ENCODE measurements at places on chromosomes 3 and 15.

- DNase-seq: no peak
Observed at GRCh38 chr15:95883064-95883463, 447.4 kb upstream of the NR2F2 start.

- no peak for DNase-seq
Observed at GRCh38 chr3:60036803-60037202, 987.0 kb upstream of the CFAP20DC start.

DNA sequence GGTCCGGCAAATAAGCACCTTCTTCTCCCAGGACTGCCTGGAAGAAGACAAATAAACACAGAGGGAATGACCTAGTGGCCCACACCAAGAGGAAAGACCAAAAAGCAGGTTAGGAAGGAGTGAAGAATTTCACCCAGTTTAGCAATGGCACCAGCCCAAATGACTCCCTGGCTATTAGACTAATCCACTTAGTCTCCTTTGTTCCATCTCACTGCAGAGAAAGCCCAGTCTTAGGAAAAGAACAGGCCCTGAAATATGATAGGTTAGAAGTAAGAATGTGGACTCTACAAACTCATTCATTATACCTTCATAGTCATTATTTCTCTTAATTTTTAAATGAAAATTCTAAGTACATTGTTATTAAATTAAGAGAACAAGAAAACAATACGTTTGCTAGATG is 23.2 kb downstream of the SERPINI2 start:
- DNase-seq: no peak

DNA sequence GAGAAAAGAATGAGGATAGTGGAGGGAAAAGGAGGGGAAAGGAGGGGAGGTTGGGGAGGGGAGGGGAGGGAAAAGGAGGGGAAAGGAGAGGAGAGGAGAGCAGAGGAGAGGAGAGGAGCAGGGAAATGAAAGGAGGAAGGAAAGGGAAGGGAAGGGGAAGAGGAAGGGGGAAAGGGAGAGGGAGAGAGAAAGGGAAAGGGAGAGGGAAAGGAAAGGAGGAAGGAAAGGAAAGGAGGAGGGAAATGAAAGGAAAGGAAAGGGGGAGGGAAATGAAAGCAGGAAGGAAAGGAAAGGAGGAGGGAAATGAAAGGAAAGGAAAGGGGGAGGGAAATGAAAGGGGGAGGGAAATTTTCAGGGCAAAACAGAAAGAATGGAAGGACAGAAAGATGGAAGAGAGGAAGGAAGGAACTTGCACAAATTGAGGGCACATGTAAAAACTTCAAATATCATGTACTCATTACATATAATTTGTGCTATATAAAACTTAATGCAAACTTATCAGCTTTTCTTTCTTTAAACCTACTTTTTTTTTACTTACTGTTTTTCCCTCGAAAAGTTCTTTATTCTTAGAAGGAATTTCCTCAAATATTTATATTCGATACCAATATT is 148.0 kb downstream of the ZBTB20 start:
- no peak for DNase-seq

DNA sequence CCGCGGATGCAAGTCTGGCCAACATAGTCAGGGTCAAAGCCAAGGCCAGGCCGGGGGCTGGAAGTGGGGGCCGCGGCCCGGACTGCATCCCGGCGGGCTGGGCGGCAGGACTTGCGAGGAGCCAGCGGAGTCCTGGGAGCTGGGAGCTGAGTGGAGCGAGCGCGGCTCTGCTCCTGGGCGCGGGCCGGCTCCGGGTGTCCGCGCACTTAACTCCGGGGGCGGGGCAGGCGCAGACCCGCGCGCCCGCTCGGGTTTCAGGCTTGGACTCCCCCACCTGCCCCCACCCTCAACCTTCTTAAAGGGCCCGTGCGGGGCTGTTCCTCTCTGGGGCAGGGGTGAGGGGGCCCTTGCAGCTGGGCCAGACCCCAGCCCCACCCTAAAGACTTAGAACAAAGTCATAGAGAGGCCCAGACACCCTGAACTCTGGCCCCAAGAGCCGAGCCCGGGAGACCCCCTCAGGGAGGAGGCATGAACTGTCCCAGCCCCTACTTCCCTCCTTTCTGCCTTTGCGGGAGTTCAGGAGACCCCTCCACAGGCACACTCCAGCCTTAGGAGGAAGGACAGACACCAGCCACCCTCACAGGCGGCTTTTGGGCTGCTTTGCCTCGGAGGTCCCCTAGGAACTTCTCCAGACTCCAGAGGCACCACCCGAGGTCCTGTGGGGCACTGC is at the start of gene CSPG4:
Gene CSPG4 (minus strand): TSS at position 181 of the 670 bp plus-strand sequence. CDS start 93 bp downstream, at position 88.
- DNase-seq: peak; percentile 40

DNA sequence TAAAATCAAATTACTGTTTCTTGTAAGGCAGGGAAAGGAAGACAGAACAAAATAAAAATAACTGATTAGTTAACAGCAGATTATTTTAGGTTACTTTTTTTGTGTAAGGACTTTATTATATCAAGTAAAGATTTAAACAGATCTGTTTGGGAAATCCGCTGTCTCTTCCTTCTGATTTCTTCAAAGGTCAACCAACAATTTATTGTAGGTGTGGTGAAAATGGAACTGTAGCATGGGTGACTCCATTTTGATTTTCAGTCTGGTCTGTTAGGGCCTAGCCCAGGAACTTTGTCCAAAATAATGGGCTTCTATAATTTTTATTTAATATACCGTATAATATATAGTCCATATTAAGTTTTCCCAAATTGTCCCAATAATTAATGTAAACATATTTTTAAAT is 13.5 kb upstream of the IDH2 start:
- DNase-seq: no peak

GRCh38 chr3:41327718-41328117 is 128.4 kb downstream of the CTNNB1 start:
- DNase-seq: no peak

DNA sequence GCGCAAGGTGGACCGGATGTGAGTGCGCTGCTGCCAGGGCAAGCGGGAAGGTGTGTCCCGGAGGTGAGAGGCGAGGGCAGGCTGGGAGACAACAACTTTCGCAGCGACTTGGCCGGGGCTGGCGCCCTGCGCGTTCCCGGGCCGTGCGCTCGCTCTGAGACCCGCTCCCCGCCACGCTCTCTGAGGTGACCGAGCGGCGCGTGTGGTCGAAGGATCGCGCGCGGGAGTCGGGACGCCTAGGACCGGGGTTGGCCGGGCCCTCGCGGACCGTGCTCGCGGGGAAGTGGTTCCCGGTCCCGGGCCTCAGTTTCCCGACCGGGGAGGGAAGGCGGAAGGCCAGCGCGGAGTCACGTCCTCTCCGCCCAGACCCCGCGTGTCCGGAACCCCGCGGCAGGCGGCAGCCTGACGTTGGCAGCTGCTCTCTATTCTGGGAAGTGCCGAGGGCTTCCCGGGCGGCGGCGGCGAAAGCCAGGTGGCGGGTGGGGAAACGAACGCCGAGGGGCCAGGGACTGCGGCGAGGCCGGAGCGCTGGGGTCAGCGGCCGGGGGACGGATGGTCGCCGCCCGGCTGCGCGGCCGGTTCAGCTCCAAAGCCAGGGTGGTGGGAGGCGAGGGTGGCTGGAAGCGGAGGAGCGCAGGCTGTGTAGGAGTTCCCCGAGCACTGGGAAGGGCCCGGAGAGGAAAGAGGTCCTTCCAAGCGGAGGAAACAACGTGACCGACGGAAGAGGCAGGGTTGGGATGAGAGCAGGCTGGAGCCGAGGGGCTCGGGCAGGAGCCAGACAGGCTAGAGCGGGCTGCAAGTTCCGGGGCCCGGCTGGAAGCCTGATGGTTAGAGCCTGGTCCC is 1.0 kb upstream of the IGF2BP2 start:
- DNase-seq: peak; percentile 66

Measured in M059J (cell line).